Stimulated activated CD4-positive, alpha-beta T cell treated with anti-CD3 and anti-CD28 coated beads, Interleukin-1b, Interleukin-23, amount 100 ng/mL, for 1 hour (primary cell): ENCODE measurements at places on chromosomes 7 and 10.

- no peak for DNase-seq
These were observed 7.7 kb downstream of the EIF4H start for GRCh38 chr7:74181821-74182220.

GRCh38 chr7:50502001-50502684 lies 52.0 kb upstream of the FIGNL1 start:
- DNase-seq: no peak

GRCh38 chr10:113047963-113048781 lies 98.1 kb downstream of the TCF7L2 start:
- no peak for DNase-seq

DNA sequence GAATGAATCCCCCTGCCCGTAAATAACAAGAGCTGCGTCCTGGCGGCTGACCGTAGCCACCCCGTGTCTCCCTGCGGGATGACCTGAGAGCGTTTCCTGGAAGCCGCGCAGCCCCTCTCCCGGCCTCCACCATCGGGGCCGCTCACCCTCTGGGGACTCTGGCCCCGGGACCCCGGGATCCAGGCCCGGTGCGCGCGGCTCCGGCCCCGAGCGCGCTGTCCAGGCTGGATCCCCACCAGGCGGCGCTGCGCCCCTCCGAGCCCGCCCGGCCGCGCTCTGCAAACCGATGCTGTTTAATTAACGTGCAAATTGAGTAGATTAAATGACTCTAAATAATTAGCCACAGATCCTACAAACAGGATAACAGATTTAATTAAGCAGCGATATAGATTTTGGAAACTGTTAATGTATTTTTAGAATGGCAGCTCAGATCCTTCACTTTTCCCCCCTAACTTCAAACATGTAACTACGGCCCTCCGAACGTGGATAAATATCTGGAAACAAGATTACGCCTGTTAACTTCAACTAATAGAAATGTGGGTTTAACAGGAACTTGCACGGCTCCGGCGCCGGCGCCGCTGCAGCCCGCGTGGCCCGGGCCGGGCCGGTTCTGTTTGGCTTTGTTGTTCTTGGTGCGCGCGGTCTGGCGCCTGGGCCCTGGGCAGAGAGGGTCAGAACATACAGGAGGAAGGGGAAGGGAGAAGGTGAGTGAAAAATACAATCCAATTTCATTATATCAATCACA lies 7.1 kb upstream of the UNCX start:
- peak; percentile 33 for DNase-seq

DNA sequence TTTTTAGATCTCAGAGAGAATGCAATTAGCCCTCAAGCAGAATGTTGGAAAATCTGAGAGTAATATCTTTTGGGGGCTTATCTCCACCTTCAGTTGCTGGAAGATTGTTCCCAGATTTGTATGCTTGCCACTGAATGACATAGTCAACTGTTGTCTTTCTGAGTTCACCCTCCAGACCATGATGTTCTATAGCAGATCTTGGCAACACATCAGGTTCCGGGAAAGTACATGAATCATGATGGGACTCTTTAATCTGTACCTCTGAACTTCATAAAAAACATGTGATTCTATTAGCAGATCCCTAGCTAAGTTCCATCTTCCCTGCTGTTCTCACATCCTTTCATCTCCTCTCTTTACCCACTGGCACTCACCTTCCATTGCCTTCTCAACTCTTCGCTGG lies 68.9 kb downstream of the PLCE1 start:
- no peak for DNase-seq

DNA sequence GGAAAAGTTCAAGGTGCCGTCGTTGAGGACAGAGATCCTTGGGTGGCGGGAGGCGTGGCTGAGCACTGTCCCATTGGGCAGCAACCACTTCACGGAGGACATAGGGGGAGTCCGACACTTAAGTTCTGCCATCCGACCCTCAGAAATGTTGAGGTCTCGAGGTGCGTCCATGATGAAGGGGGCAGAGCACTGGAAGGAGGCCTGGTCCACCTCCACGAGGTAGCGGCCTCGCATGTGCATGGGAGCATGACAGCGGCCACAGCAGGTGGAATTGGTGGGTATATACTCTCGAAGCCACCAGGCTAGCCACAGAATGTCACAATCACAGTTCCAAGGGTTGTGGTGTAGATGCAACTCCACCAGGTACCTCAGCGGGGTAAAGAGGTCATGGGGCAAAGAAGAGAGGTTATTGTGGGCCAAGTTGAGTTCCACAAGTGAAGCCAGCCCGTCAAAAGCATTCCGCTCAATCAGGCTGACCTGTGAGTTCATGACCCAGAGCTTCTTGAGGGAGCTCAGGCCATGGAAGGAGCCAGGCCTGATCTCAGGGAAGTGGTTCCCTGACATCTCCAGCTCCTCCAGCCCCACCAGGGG lies 1.7 kb downstream of the LRRC4 start:
- DNase-seq: no peak

- DNase-seq: no peak
These were observed 72.1 kb downstream of the GLI3 start for GRCh38 chr7:42164881-42165428.

GRCh38 chr7:94258418-94259300 lies 136.0 kb upstream of the COL1A2 start:
- DNase-seq: no peak

- DNase-seq: no peak
These were observed 19.4 kb downstream of the GSTO2 start for GRCh38 chr10:104288355-104288754.
